Bronchus fibroblast of lung (primary cell): ENCODE measurements at places on chromosomes 5 and 9. TPM values are rescaled to one million over a fixed set of nuclear protein-coding genes. Genes with fewer than 3 reads are reported as not detected.

The C7 gene
- 3.0 and 3.4 TPM in 2 replicates for total RNA-seq

The ABO gene
- total RNA-seq: not detected in 2 replicates

The TAS2R1 gene
- total RNA-seq: not detected in 2 replicates

The SNX2 gene
- 37.2 and 37.9 TPM in 2 replicates for total RNA-seq

The BASP1 gene
- 159 and 196 TPM in 2 replicates for total RNA-seq

The ANKRD34B gene
- not detected in 2 replicates for total RNA-seq
